ENCODE measurements at places on chromosomes 5 and 9. TPM values are rescaled to one million over a fixed set of nuclear protein-coding genes. Genes with fewer than 3 reads are reported as not detected.

The C5orf34 gene
- 12.0 TPM for total RNA-seq

The RNF20 gene
- total RNA-seq: 23.5 TPM

The C9orf153 gene
- under 0.01 TPM for total RNA-seq

The FBP2 gene
- total RNA-seq: not detected
